Right cardiac atrium (tissue), 5 donors: ENCODE measurements at places on chromosomes 2 and 18.
A peak's percentile ranks its signal among the peaks of the same experiment; 100 is the strongest.

DNA sequence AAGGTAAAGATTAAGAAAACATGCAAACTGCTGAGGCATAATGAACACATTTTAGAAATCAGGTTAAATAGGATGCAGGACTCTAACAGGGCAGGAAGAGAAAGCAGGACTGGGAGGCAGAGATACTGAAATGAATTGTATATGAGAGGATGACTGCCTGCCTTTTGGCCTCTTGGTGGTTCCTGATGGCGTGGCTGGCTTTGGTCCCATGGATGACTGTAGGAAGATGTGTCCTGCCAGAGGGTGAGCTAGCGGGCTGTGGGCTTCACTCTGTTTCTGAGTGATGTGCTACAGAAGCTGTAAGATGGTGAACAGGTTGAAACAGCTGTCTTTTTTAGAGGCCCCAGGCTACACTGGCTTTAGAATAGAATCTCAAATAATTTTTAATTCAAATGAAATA, 517.0 kb downstream of the SLC4A3 start:
- DNase-seq, result peak; percentile 13

DNA sequence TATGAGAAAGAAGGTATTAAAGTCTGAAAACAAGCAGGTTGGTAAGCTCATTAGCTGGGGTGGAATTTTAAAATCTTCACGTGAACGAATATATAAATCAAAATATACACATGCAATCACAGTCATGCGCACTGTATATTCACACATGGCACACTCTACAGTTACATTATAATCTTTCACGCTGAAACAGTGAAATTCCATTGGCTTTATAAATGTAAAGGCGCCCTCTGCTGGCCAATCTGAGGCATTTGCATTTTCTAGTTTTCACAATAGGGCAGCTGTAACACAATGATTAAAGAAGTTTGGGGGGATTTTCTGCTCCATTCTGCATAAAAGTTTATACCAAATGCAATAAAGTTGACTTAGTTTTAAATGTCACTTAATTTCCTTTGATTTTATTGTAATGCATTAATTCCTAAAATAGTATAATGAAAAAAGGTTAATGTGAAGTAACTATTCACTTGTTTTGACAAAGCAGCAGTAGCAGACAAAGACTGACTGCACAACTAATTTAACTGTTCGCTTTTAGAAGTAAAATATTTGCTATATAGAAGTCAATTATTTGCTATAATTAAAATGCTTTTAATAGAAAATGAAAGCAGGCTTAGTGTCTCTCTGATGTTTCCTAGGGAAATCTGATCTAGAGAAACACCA, 17.2 kb downstream of the IFIH1 start:
- peak; percentile 40 for DNase-seq

DNA sequence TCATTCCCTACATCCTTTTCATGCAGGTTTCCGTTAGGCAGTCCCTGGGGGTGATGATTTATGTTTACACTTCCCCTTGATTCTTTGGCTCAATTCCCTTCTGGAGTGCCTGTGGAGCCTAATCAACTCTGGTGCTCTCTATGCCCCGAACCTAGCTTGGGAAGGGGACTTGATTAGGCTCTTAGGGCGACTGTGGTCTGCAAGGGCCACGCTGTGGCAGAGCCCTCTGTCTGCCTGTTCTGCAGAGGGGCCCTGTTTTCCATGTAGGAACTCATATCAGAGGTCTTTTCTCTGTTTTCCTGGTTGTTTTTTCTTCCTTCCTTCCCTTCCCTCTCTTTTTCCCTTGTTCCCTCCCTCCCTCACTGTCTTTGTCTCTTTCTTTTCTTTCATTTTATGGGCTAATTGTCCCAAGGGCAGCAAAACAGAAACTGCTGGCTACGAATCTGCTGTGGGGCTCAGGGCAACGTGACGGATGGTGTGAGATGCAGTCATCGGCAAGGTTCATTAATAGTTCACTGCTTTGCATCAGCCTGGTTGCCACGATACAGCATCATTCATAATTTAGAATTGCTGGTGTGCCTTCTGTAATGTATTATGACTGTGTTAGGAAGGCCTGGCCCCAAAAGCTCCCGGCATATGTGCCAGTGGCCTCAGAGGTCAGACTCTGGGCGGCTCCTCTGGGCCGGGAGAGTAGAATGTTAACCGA, 134.5 kb downstream of the NAPG start:
- peak; percentile 65 for DNase-seq

GRCh38 chr18:55385770-55386169, 202.2 kb downstream of the TCF4 start:
- DNase-seq, result peak; percentile 56

GRCh38 chr2:43612944-43613343, 17.1 kb upstream of the THADA start:
- DNase-seq, result no peak

DNA sequence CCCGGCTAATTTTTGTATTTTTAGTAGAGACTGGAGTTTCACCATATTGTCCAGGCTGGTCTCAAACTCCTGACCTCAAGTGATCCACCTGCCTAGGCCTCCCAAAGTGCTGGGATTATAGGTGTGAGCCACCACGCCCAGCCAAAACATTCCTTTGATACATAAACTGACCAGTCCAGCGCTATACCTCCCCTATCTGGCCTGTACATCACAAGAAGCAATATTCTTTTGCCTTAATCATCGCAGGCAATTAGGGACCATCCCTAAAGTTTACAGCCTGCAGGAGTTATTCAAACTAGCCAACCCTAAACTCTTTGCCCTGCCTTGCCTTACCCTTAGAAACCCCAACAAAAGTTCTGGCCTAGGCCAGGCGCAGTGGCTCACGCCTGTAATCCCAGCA, 6.8 kb upstream of the PPM1G start:
- DNase-seq, result no peak

DNA sequence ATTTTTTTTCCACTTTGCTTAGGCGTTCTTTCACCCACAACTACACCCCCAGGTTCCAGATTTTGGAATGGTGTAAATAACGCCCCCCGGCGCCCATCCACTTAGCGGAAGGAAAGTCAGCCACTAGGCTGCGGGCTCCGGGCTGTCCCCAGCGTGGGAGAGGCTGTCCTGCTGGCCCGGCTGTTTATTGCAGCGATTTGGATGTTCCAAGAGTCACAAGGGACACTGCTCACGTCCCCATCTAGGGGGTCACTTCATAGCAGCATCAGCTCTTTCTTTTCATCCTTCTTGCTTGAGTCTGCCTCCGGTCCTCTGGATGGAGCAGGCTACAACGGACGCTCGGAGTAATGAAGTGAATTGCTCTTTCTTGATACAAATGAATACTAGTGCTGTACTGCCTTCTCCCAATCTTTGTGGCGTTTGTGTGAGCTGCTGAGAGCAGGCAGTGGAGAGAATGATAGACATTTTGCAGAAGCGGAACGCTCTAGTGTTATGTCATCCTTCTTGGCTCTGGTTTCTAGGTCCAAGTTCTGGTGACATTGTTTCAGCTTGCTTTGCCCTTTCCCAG, 50.7 kb upstream of the PAIP2B start:
- DNase-seq, result peak; percentile 51

DNA sequence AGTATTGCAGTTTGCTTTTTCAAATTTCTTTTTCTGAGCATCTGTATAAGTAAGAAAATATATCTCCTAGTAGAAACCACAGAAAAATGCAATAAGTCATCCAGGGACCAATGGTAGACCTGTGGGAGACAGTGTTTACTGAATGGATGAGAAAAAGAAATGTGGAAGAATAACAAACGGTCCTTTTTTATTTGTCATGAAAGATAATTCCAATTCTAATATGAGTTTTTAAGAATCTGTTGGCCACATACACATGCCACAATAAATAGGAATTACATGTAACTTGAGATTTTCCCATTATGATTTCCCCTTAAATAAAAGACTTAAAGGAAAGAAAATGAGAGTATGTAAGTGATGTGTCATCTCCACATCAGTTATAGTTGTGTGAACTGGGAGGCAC, 107.7 kb upstream of the RAB27B start:
- DNase-seq, result no peak

DNA sequence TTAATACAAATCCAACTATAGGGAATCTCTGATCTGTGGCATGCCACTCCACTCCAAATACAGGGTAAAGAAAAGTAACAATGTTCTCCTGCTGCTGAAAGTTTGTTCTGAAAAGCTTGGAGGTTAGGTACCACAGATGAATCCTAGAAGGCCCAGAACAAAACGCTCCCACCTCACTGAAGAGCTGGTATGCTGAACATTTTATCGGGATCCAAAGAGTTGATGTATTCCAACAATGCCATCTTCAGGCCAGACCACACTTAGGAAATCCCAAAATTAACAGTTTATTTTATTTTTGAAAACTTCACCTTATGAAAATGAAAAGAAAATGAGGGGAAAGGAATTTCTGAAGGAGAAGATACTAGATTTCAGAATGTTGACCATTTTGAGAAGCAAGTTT, 145.1 kb upstream of the CDH19 start:
- no peak for DNase-seq

DNA sequence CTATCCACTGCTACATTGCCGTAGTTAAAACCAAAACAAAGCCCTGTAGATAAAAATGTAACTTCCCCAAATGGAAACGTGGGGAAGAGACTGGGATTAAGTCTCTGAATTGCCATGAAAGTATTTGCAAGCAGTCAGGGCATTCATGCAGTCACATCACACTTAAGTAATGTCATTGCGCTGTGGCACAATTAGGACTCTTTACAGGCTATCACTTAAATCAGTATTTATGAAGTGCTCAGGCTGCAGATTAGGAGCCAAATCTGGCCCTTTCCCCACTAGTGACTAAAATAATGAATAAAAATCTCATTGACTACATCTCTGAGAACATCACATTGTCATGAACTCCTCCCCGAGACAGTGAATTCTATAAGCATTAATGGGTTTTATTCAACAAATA, 300.9 kb downstream of the ICOS start:
- DNase-seq, result no peak

- DNase-seq, result no peak
Observed at GRCh38 chr18:26809346-26809745, 56.2 kb downstream of the AQP4 start.

DNA sequence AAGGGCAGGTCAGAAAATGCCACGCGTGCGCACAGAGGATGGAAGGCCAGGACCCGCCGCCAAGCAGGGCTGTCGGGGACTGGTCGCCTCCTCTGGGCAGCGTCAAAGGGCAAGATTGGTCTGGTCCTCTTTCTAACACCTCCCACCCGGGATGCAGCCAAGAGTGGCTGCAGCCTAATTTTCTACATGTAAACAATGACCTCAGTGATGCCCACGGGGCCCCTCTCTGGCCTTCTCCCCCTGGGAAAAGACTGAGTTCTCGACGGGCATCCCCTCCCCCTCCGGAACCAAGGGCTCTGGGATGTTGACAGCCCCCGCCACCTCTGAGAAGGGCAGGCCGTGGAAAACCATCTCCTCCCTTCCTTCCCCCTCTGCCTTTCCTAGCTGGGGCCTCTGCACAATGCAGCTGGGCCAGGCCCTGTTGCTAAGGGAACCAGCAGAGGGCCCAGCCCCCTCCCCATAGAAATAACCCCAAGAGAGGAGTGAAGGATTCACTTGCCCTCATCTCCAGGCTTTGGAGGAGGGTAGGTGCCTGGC, 80.0 kb upstream of the ZNF532 start:
- DNase-seq, result peak; percentile 77
